Cerebellar nuclear complex (tissue), 1 donor: ENCODE measurements at places on chromosomes 6 and 20.

GRCh38 chr6:100617633-100618350 lies 153.1 kb upstream of the SIM1 start:
- no peak for DNase-seq

GRCh38 chr20:50321797-50322480 lies 131.3 kb downstream of the CEBPB start:
- DNase-seq = no peak

- no peak for DNase-seq
Observed at GRCh38 chr6:16872543-16873235, 111.4 kb upstream of the ATXN1 start.

GRCh38 chr20:2528671-2529271 lies 7.6 kb upstream of the TMC2 start:
- no peak for DNase-seq

DNA sequence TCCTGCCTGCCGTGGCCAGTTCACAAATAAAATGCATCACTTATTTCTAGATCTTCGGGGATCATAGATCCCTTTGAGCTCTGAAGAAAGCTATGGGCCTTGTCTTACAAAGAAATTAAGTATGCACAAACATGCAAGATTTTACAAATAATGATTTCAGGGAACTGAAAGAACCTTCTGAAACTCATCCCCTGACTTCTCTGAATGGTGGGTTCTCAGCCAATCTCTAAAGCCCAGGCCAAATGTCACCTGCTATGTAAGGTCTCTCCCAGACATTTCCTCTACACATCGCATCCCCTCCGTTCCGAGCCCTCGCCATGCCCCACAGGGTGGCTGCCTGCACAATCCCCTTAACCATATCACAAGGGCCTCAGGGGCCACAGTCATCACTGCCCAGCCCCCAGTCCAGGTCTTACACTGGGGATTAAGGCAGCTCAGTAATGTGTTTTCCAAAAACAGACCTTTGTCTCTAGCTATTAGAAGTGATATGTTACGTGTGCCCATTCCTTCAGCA lies 16.1 kb upstream of the ANKRD60 start:
- no peak for DNase-seq

DNA sequence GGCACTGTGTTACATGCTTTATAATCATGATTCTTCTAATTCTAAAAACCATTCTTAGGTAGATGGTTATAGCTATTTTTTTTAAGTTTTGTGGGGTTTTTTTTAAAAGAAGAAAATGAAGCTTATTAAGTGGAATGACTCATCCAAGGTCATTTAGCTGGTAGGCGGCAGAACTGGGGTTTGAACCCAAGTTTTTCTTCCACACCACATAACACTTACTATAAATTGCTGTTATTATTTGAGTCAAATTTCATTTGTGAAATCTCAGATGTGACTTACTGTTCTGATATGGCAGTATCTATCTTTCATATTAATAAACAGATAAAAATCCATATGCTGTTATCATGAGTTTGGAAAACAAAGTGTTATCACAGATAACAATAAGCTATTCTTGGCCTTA lies 10.4 kb upstream of the COL10A1 start:
- no peak for DNase-seq

- DNase-seq = no peak
Observed at GRCh38 chr6:134318236-134318973, 493 bp upstream of the SGK1 start.

- DNase-seq = no peak
Observed at GRCh38 chr20:62804627-62805154, at the start of gene OGFR. Gene OGFR, plus strand, starts transcription at chr20:62804835. Its CDS starts 25 bp downstream, at chr20:62804860.

GRCh38 chr6:30158475-30159040 lies 2.5 kb downstream of the TRIM10 start:
- DNase-seq = no peak

DNA sequence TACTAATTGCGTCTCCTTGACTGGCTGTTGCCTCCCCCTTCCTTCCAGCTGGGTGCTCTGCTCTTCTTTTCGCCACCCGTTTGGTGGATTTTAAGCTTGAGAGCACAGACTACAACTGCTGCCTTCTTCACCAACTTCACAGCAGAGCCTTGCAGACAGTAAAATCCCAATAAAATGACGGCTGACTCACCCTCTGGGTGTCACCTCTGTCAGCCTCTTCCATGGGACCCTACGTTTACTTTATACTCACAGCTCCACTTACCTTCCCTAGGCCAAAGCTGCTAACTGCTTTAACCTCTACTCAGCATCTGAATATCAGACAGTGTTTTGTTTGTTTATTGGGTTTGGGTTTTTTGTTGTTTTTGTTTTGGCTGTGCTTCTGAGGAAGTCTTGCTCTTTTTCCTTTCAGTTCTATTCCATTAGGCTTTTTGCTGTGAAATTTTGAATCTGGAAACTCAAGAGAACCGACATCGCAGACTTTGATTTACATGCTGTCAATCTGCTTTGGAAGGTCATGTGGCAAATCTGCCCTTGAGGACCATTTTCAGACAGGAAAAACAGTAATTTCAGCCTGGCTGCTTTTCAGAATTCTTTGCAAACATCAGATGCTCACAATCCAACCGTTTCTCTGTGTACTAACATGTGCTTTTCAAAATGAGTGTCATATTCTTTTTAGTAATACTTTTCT lies 2.4 kb downstream of the AGPAT4 start:
- no peak for DNase-seq

- no peak for DNase-seq
Observed at GRCh38 chr6:129130106-129130505, 247.2 kb downstream of the LAMA2 start.

GRCh38 chr6:85764844-85765243 lies 122.2 kb upstream of the SYNCRIP start:
- no peak for DNase-seq

DNA sequence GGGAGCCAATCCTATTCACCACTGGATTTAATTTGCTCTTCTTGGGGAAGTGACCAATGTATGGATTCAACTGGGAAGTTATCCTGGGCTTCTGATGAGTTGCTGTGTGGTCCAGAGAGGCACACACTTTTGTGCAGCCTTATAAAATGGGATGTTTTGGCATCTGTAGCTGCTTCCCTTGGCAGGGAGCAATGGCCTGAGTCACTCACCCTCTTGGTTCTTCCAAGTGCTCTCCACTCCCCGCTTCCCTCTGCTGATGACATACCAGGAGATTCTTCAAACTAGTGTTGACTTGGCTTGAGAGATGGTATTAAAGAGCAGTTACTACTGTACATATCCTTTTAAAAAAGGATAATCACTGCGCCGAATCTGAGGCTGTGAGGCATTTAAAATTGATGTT lies 105.8 kb downstream of the JARID2 start:
- DNase-seq = no peak

DNA sequence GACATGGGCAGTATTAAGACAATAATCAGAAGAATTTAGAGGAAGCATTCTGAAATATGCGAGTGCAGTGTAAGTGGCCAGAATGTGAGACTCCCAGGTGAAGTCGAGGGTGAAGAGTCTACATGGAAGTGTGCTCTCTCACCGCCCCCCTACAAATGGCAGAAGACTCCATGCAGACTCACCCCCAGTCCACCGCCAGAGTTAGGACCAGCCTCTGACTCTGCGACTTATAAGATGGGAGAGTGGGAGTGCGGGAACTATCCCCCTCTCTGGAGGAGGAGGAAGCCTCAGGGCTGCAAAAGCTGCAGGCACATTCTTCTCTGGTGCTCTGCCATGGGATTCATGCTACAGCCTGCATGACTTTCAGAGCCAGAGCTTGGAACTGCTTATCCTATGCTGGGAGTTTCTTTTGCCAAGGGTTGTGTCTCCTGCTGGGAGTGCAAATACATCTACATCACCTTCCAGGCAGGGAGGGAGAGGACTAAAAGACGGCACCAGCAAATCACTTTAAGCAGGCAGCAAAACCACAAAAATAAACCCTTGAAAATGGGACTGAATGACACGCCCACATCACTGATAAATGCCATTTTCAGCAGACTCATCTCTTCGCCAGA lies 206.7 kb upstream of the SULF2 start:
- DNase-seq = no peak

- no peak for DNase-seq
Observed at GRCh38 chr6:50198245-50198644, 148.5 kb upstream of the DEFB112 start.

- no peak for DNase-seq
Observed at GRCh38 chr6:39225543-39225942, 3.7 kb downstream of the KCNK5 start.

DNA sequence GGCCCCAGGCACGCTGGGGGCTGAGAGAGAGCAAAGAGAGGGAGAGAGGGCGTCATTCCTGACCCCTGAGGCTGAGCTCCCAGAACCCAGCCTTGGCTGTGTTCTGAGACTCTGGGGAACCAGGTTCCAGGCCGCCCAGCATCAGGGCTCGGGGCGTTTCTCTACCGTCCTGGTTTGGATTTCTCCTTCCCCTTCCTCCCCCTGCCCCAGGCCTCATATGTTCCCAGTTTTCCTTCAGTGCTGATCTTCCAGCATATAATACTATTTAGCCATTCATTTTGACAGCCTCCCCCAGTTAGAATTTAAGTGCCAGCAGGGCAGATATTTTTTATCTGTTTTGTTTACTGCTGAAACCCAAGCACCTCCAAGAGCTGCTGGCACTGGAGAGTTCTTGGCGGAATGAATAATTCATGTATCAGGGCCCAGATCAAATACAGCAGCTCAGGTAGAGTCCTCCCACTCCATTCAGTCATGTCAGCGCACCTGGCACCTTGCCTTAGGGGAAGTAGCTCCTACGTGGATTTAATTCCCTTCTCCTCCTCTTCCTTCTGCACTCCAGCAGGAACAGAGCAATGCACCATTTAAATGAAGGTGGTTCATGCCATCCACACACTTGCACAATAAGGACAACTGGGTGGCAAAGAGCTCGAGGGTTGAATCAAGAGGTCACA lies 23.4 kb upstream of the FRMD1 start:
- DNase-seq = no peak

- no peak for DNase-seq
Observed at GRCh38 chr6:6661191-6661590, 72.7 kb downstream of the LY86 start.

GRCh38 chr6:18389479-18389878 lies 2.3 kb downstream of the RNF144B start:
- DNase-seq = no peak

DNA sequence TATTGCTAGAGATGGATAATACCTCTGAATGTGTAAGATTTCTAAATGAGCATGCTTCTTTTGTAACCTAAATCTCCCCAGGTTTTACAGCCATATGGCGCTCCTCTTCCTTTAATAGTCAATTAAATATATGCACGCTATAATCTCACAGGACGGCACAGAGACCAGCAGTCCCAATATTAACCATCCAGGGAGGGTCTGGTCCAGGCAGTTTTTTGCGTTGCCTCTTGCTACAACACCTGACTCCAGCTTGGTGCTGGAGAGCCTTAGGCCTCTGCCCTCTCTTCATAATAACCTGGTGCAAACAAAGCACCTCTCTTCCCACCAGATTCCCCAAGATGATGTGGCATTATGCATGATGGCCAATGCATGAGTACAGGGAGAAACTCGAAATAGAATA lies 183.4 kb downstream of the LY86 start:
- no peak for DNase-seq

DNA sequence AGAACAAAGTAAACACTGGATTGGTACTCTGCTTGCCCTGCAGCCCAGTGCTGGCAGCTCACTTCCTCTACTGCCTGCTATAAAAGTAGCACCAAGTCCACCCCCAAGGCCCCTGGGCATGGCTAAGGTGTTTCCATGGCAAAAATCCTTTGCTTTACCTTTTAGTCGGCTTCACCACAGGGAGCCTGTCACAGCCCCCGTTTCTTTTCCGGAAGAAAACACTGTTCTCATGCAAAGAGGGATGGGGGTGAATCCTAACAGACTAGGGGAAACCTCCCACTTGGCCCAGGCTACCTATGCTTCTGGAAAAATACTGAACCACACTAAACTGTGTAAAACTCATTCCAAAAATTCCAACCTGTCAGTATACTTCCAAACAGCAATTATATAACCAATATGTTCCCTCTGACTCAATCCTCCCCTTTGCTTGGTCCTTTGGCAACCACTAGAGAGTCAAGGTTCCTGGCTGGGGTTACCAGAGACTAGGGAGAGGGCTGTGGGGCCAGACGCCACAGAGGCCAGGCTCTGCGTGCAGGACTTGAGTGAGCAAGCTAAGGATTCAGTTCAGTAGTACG lies 16.1 kb downstream of the PPIL1 start:
- DNase-seq = no peak

DNA sequence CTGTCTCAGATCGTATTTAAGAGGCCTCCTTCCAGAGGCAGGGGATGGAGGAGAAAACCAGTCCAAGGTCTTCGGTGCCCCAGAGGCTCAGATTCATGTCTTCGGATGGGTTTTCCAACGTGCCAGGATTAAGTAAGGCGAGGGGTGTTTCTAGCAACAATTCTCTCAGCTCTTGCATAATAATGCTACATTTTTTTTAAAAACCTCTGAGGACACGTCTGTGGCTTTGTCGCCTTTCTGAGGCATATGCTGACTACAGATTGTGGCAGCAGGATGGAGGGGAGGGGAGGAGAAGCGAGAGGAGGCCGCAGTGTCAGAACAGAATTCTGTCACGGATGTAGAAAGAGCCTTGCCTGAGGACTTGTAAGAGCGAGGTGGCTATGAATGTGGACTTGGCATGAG lies 17.7 kb upstream of the CCDC167 start:
- DNase-seq = peak; percentile 32

DNA sequence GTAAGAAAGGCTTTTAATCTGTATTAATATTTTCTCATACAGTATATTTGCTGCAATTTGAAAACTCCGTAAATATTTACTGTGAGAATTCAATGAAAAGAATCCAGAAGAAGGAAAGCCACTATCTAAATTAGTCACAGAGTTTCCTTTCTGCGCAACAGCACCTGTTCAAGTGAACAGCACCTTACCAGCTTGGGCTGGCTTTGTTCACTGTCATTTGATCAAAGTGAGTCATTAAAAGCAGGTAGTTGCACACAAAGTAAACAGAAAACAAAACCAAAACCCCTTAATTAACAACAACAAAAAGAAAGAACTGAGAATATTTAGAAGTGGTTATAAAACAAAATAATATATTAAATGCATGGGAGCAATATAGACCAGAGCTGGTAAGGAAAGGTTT lies 12.8 kb downstream of the SMLR1 start:
- no peak for DNase-seq

DNA sequence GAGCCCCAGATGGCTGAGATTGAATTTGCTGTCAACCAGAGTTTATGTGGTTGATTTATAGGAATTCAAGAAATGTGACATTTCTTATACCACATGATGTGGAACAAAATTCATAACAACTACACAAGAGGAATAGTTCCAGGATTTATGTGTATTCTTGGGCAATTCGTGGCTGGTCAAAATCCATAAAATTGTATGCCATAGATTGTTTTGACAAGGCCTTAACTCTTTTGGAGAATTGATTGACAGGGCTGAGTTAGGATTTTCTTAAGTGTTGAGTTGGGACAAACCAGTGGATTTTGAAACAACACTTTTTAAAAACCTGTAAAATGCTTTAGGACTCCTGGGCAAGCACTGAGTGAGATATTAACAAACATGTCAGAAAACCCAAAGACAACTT lies 19.4 kb upstream of the SLC2A12 start:
- DNase-seq = no peak
